ENCODE measurements at places on chromosomes 7 and 10.

GRCh38 chr10:113751181-113751732, at the start of gene PLEKHS1:
Gene PLEKHS1, plus strand, starts transcription at chr10:113751682. Its CDS starts 3,596 bp downstream, at chr10:113755278.
- no peak for DNase-seq

GRCh38 chr10:86829472-86829871, 73.1 kb downstream of the BMPR1A start:
- DNase-seq: no peak

GRCh38 chr10:83663918-83664317, 475.4 kb upstream of the GHITM start:
- DNase-seq: no peak

- no peak for DNase-seq
These were observed 21.6 kb upstream of the NUP205 start for GRCh38 chr7:135536150-135536549.

GRCh38 chr7:12635830-12636229, 51.6 kb upstream of the ARL4A start:
- DNase-seq: no peak

DNA sequence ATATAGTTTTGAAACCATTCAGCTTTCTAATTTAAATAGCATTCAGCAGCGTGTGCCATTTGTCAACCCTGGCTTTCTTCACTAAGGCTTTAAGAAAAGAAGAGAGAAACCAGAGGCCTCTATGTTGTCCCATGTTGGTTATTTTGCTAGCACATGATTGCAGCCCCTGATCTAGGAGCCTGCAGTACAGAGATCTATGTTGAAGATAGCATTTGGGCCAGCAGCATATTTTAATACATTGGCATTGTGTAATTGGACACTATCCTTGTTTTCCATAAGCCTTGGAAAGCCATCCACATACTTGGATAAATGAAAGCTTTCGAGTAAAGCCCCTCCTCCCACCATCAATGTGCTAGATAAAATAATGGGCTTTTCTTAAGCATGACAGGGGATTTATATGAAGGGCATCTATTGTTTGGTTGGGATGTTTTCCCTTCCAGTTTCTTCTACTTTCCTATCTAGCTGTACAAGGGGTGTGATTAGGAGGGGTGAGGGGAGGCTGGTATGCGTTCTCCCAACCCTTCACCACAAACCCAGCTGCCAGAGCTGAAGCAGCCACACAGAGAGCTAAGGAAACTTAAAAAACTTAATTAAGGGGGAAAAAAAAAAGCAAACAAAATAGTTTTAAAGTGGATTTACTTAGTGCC, 23.1 kb upstream of the SDHAF3 start:
- no peak for DNase-seq

DNA sequence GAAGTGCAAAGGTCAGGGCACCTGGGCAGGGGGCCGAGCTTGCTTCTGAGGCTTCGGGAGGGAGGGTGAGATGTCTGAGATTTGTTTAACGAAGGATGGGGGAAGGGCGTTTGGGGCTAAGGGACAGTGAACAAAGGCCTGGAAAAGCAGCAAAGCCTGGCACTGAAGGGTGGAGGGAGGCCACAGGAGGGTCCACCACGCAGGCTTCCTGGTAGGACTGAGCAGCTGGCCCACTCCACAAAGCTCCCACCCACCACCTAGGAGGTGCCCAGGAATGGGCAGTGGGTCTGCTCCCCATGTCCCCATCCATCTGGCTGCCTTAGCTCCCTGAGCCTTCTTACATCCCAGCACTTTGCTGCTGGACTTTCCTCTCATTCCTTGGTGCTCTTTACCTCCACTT, 39.4 kb upstream of the CXCL12 start:
- no peak for DNase-seq

GRCh38 chr7:102918845-102919244, 6.0 kb downstream of the LRRC17 start:
- DNase-seq: no peak

DNA sequence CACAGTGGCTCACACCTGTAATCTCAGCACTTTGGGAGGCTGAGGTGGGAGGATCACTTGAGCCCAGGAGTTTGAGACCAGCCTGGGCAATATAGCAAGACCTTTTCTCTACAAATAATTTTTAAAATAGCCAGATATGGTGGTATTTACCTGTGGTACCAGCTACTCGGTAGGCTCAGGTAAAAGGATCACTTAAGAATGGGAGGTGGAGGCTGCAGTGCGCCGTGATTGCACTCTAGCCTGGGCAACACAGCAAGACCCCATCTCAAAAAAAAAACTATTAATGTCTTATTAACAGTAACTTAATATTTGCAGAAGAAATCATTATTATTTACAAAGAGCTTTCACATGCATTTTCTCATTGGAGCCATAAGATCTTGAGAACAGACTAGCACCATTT, 103.6 kb downstream of the SGMS1 start:
- DNase-seq: no peak

DNA sequence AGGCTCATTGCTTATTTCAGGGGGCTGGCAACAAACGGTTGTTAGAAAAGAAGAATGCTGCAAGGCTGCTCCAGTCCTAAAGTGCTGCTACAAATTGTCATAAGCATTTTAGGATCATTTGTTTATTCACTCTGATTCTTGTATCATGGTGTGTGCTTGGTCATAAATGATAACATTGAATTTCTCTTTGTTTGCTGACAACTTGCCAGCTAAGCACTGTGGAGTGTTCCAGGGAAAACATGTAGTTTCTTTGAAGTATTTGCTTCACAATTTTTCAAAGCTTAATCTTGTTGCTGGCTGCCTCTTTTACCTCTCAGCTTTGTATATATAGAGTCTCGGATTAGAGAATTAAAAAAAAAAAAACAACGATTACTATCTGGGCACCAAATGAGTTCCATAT, 263.0 kb downstream of the PHF14 start:
- DNase-seq: no peak

GRCh38 chr7:129393255-129393654, 41.0 kb upstream of the STRIP2 start:
- DNase-seq: no peak

DNA sequence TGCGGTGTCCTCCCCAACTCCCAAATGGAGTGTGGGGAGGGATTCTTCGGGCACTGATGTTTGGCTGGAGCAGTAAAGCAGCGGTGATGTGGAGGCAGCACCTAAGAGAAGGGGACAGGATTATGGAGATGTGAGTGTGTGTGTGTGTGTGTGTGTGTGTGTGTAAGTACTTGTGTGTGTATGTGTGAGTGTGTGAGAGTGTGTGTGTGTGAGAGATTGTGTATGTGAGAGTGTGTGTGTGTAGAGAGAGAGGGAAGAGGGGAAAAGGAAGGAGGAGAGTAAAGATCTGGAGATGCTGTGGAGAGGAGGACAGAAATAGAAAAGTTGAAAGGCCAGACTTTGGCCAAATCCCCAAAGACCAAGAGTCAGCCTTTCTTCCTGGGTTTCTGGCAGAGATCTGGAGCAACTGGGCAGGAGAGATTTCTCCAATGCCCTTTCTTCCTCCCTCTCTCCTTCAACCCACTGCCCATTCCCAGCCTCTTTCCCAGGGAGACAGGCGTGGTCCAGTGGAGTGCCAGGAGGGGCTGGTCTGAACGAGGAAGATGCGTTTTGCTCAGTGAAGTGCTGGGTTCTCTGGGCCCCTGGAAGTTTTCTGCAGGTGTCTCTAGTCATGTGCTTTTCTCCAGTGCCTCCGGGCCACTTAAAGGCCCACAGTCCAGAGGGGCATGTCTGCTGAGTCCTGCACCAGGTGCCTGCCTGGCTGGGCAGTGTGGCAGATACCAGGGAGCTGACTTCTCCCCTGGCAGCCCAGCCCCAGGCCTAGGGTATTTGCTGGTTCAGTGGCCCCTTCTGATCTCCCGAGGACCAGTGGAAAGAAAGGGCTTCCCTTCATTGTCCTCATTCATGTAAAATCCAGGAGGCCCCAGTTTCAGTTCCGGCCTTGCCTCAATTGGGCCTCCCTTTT, 60.5 kb downstream of the HK1 start:
- DNase-seq: no peak

GRCh38 chr7:135929249-135929648, 47.9 kb downstream of the MTPN start:
- DNase-seq: no peak

GRCh38 chr7:65462148-65462716, 88.6 kb downstream of the ZNF92 start:
- no peak for DNase-seq

GRCh38 chr10:101607124-101607523, 19.0 kb downstream of the DPCD start:
- DNase-seq: no peak

DNA sequence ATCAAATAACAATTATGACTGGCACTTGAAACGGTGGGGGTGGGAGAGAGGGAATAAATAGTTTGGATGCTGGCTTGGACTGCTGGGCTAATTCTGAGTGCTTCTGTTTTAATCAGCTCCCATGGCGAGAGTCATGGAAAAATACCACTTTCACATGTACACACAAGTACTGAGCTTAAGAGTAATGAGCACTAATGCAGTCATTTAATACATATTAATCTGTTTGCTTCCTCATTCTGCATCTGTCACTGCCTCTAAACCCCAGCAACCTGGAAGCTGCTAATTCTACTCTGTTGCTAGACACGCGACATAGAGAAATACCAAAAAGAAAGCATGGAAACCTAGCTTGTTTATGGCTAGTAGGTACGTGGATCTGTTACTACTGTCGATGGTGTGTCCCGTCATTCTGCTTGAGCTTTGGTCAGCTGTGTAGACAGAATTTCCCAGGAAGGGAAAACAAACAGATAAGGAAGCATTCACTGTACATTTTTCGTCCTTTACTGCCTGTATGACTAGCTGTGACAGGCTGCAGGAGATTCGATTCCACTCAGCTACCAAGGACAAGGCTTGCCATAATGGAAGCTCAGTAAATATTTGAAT, 238.8 kb downstream of the BAMBI start:
- DNase-seq: no peak

GRCh38 chr7:2517026-2517425, 2.5 kb upstream of the LFNG start:
- DNase-seq: no peak

GRCh38 chr7:99028261-99028973, 115.5 kb downstream of the SMURF1 start:
- no peak for DNase-seq

- no peak for DNase-seq
These were observed 181.6 kb downstream of the NPSR1 start for GRCh38 chr7:34839645-34840044.

DNA sequence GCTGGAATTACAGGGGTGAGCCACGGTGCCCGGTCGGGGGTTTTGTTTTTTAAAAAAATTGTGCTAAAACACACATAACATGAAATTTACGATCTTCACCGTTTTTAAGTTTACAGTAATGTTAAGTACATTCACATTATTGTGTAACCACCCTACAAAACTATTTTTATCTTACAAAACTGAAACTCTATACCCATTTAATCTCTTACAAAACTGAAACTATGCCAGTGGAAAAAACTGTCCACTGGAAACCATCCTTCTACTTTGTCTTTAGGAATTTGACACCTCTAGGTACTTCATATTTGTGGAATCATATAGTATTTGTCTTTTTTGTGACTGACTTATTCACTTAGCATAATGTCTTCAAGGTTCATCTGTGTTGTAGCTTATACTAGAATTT, 1.0 kb upstream of the PSMC2 start:
- no peak for DNase-seq

- DNase-seq: no peak
These were observed 314.1 kb upstream of the SP4 start for GRCh38 chr7:21113609-21114415.

DNA sequence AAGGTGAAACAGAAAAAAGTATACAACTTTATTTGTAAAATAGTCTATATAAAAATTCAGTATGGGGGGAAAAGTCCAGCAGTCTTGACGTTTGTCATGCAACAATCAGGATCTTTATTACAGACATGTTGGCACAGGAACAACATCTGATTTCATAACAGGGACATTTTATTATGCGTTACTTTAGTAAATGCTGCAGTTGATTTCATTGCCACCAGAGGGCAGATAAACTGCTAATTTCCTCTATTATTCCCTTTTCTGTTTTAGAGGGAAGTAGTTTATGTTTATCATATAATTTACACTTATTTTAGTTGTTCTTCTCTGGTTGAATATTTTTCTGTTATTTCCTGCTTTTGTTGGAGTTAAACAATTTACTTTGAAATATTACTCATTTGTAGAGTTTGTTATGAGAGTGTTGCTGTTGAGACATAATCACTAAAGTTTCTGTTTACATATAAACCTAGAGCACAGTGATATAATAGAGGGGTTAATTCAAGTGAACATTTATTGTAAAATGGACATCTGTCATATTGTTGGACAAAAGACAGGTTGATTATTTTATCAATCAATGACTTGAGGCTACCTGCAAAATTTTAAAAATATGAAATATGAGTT, 3.3 kb downstream of the PLXDC2 start:
- no peak for DNase-seq

- no peak for DNase-seq
These were observed 221.2 kb upstream of the LYZL1 start for GRCh38 chr10:29067628-29068027.

- no peak for DNase-seq
These were observed 587.1 kb upstream of the KCND2 start for GRCh38 chr7:119685906-119686305.

DNA sequence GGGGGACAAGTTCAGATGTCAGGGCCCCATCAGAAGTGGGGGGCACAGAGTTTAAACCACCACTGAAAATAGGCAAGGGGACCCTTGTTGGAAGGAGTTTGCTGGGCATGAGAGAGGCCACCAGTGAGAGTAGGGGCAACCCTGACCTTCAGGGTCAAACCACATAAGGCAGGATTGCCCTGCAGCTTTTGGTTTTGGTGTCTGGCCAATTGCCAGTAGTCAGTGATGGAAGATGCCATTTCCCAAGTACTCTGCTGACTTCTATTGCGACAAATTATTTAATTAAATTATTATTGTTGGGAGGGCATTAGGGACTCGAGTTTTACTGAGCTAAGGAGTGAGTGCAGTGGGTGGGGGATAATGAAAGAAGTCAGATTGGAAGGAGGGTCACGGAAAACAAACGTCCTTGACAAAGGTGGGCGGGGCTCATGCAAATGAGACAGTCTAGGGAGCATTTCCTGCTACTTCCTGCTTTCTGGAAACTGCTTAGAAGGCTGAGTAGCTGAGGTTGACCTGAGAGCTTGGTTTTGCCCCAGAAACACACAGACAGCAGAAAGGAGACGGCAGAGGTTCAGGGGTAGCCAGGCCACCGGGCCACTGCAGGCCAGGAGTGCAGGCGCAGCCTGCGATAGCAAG, 74.2 kb upstream of the ANLN start:
- DNase-seq: no peak

- no peak for DNase-seq
These were observed 171.9 kb downstream of the RPS24 start for GRCh38 chr10:78205457-78206016.

DNA sequence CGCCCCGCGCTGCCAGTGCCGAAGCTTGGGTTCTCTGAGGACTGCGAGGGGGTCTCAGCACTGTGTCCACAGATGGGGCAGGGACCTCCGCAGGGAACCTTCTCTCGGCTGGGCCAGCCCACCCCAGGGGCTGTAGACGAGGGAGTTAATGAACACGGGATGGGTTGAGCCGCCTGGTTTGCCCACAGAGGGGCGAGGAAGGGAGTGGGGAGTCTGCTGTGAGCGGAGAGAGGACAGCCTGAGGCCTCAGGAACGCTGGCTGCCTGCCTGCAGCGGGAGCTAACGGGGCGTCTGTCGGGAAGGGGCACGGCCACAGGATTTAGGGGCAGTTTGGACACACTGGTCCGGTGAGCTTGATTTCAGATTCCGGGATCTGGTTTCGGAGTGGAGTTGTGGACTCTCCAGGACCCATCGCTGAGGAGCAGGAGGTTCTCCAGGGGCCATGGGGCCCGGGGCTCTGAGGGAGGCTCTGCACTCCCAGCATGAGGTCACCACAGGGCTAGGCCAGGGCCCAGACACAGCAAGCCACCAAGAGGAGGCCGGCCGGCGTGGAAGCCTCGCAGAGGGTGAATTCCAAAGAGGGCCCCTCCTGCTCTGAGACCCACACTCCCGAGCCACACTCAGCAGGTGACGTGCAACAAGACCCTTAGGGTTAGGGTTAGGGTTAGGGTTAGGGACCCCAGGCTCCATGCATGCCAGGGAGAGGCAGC, 19.0 kb upstream of the FAM20C start:
- no peak for DNase-seq
